ENCODE measurements at places on chromosomes 2 and 18.

- DNase-seq, result no peak
Measured at GRCh38 chr2:48719480-48720177, 35.9 kb downstream of the LHCGR start.

DNA sequence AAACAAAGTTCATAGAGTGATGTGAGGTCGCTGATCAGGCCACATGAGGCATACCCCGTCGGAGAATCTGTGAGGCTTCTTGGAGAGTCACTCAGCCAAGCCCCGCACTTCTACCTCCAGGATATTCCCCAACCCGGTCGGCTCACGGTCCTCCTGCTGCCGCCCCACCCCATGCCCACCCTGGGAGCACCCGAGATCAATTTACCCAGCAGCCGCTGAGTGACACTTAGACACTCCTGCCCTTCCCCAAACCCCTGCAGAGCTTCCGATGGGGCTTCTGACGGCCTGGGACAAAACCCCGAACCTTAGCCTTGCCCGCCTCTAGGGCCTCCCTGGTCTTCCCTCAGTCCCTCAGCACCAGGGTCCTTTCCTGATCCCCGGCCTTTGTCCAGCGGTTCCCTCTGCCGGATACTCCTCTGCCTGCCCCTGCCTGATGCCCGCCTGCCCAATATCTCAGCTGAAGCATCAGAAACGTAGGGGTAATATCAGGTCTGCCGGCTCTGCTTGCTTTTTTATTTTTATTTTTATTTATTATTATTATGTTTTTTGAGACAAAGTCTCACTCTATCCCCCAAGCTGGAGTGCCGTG, 18.9 kb upstream of the OTOS start:
- DNase-seq, result no peak

- peak; percentile 43 for DNase-seq
Measured at GRCh38 chr2:25673300-25674076, at the start of gene DTNB. Gene DTNB, minus strand, starts transcription at chr2:25673577. Its CDS starts 20,917 bp downstream, at chr2:25652660.

GRCh38 chr2:99127981-99128380, 13.5 kb upstream of the C2orf15 start:
- DNase-seq, result no peak

DNA sequence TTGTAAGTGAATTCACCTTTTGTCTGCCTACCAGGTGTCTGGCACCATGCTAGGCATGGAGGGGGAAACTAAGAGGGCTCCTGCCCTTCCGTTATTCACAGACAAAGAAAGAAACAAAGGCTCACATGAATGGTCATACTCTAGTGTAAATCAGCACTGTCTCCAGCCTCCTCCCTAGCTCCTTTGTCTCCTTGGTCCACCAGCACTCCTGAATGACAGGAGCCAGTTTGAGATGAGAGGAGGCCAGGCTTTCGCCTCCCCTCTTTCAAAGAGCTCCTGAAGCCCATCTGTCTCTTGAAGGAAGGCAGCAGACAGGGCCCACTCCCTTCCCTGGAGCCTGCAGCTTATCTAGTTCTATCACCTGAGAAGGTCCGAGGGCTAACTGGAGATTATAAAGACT, 18.7 kb downstream of the SATB2 start:
- DNase-seq, result no peak

Data from activated naive CD4-positive, alpha-beta T cell (primary cell).